ENCODE measurements at places on chromosomes 12 and 14.
A peak's percentile ranks its signal among the peaks of the same experiment; 100 is the strongest.

GRCh38 chr14:34331728-34332623 lies 130.1 kb downstream of the SPTSSA start:
- DNase-seq = peak; percentile 31

DNA sequence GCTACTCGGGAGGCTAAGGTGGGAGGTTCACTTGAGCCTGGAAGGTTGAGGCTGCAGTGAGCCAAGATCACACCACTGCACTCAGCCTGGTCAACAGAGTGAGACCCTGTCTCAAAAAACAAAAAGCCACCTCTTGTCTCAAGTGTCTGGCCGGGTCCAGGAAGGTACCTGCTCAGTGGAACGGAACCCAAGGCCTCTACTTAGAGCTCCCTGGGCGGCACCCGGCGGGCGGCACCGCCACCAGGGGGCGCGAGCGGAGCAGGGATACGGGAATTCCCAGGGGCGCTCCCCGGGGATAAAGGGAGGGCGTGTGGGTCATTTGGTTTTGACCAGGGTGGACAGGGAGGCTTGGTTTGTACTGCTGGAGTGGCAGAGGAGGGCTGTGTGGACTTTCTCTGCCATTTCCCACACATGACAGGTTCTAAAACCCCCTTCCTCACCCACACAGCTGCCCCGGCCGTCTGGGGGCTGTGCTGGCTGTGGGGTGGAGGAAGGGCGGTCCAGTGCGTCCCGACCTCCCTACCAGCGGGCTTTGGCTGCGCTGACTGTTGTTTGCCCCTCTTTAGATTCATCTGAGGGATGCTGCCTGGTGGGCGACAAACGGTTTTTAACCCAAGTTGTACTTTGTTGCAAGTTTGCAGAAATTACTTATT lies 91.4 kb downstream of the SETD3 start:
- DNase-seq = peak; percentile 39

DNA sequence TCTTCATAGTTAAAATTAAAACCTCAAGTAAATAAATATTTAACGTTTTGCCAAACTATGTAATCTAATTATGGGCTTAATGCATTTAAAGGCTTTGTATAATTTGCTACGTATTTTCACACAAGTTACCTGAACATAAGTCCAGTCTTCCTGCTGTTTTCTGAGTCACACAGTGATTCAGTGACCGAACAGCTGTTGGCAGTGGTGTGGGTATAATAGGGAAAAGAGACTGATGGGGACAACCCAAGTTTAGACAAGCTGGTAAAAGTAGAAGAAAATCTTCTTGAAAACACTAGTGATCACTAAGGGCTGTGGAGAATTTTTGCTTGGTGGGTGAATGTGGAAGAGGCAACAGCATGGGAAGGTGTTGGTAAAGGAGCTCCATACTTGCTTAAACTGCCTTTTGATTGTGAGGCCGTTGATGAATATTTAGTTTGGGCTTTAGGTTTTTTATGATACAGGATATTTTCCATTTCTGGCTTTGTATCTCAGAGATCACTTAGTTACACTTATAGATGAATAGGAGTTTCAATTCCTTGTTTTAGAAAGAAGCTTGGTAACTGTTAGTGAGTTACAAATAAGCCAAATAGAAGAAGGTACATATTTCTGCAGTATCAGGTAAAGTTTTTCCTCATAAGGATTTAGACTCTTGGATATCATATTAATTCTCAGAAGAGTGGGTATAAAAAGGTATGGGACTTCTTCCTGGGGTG lies 23.9 kb downstream of the LRRK2 start:
- no peak for DNase-seq

DNA sequence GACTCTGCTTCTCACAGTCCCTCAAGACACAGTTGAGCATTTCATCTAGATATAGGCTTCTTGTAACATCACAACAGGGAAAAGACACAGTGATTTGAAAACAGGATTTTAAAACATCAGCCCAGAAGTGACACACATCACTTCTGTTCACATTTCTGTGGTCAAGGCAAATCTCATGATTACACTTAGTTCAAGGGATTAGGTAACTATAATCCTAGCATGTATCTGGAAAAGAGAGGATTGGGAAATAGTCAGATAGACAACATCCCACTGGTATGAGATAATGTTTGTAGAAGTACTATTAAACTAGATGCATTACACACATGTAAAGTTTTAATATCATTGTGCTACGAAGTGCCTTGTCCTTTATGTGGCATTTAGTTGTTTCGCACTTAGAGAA lies 252.6 kb upstream of the PRKD1 start:
- DNase-seq = no peak

- DNase-seq = no peak
These were observed 79.9 kb downstream of the NINJ2 start for GRCh38 chr12:583251-583869.

DNA sequence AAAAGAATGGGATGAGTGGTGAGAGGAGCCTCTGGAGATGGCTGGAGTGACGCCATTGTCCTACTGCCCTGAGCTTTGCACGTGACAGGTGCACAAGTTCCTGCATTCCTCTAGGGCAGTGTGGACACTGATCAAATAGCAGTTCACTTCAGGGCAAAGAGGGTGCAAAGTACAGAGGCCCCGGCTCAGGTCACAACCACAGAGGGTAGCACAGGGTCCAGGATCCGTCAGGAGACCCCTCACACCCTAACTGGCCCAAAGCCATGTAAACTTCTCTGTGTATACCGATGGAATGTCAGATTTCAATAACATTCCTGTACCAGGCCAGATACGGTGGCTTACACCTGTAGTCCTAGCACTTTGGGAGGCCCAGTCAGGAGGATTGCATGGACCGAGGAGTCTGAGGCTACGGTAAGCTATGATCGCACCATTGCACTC lies 10.4 kb upstream of the FBLN5 start:
- DNase-seq = no peak

DNA sequence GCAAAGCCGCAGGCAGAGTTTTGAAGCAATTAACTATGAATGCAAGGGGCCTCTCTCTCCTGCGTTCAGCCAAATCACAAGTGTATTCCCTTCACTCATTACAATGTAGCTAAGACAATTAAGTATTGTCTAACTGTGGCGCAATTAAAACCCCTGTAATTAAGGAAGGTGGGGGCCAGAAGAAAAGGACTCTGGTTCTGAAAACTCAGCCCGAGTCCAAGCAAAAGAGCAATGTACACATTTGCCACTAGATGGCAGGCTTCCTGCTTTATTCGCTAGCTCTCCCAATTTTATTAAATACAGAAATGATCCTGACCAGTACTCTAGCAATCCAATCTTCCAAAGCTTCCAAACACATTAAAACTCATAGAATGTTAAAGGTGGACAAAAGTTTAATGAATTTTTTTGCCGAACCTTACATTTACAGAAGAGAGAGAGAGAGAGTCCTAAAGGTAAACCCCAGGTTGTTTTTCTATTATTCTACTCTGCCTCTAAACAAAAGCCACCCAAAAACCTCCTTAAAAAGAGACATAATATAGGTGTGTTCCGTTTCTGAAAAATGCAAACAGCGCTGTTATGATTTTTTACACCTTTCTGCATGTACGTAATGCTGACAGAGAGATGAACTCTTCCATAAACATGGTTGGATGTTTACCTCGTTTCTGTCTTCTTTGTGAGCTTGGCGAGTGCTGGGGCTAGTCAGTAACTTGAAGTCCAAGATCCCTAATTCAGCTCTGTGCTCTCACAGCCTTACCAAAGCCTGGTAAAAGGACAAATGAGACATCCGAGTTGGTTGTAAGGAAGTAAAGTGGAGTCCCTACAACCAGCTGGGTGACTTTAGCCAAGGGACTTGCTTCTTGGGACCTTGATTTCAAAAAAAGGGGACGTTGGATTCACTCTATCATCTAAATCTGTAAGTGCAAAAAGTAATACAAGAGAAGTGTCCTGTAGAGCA lies 50.9 kb upstream of the VASH1 start:
- DNase-seq = peak; percentile 50

GRCh38 chr14:103994535-103995184 lies 52.3 kb upstream of the RD3L start:
- no peak for DNase-seq

DNA sequence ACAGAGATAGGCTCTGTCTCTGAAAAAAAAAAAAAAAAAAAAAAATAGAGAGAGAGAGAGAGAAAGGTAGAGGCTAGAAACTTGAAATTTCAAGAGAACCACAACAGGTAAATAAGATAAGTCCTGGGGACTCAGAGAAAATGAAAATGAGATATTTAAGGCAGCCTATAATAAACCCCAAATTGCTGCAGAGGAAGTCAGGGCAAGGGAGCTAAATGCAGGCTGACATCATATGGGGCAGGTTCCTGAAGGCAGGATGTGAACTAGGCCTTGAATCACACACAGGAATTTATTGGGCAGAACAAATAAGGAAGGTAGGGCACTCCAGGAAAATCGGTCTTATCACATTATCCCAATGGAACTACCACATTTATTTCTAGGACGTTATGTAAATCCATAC lies 54.9 kb upstream of the NUDT4 start:
- DNase-seq = no peak

- no peak for DNase-seq
These were observed 34.2 kb downstream of the KCNA1 start for GRCh38 chr12:4943938-4944284.

- no peak for DNase-seq
These were observed 21.3 kb downstream of the PLEKHH1 start for GRCh38 chr14:67554341-67554740.

DNA sequence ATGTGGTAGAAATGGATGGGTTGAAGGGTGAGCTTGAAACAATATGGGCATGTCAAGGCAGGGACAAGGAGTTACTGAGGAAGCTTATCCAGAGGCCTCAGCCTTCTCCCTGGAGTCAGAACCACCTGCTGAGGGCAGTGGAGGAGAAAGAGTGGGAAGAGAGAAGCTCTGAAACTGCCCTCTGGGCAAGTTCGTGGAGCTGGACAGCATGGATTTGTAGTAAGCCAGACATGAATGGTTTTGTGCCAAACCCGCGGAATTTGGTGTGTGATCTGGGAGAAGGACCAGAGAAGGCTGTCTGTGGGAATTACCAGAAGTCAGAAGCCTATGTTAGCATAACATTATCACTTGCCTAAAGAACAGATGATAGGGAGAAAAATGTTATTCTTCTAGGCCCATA lies 164.8 kb downstream of the SLC41A2 start:
- DNase-seq = no peak

GRCh38 chr14:104908303-104908702 lies 16.4 kb upstream of the PLD4 start:
- no peak for DNase-seq

- no peak for DNase-seq
These were observed 180.3 kb downstream of the CALM1 start for GRCh38 chr14:90576981-90577660.

DNA sequence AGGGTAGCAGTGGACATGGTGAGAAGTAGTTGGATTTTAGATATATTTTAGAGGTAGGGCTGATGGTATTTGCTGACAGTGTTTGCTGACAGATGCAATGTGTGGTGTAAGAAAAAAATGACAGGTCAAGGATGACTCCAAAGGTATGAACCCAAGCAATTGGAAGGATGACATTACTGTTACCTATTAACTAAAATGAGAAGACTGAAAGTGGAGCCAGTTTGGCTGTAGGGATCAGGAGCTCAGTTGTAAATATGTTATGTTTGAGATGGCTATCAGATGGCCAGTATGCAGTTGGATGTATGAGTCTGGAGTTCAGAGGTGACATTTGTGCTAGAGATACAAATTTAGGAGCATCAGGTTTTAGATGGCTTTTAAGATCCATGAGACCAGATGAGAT lies 17.4 kb upstream of the SERPINA6 start:
- no peak for DNase-seq

GRCh38 chr14:39230416-39231035 lies 3.2 kb upstream of the MIA2 start:
- no peak for DNase-seq

- no peak for DNase-seq
These were observed 92.9 kb downstream of the TMEM30B start for GRCh38 chr14:61188196-61188595.

- no peak for DNase-seq
These were observed 2.1 kb upstream of the DNAJC22 start for GRCh38 chr12:49344486-49345050.

- DNase-seq = no peak
These were observed 100.3 kb downstream of the TMTC2 start for GRCh38 chr12:82787016-82787415.

DNA sequence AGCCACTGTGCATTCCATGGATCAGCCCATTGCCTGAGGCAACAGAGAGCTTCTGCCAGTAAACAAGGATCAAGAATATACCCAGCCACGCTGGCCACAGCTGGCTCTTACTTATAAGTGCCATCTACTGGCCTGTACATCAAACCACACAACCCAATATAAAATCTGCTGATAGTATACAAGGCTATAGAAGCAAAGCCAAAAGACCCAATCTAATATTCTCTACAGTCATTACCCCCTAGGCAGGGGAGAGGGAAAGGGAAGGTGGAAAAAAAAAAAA lies 4.4 kb upstream of the FAM186B start:
- DNase-seq = no peak

DNA sequence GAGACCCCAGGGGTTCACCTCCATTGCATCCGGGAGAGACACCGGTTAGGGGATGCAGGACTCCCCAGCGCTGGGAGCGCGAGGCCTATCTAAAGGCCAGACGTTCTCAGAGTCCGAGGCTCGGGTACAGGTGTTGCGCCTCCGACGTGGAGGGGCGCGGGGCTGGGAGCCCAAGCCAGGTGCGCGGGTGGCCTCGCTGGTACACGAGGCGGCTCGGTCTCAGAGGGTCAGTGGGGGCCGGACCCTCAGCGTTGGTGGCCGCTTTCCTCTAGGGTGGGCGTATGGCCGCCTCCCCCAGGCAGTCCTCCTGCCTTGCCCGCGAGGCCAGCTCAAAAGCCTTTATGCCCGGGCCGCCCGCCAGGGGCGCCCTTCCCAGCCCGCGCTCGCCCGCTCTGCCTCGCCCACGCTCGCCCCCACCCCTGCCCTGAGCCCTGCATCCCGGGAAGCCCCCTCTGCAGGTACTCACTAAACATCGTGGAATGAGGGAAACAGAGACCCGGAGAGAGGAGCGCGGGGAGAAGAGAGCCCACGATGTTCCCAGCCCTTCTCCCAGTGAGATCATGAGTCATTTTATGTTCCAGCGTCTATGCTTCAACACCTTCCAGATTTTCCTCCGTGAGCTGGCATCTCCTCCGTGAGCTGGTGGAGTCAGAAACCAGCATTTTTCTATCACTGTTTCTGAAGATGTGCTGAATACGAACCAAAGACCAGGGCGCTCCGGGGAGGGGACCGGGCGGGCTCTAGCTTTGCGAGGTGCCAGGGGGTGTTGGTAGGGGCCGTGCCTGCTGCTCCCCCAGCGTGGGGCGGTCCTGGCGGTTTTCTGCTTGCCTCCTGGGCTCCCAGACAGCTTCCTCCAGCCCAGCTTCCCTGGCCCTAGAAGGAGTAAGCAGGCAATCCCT lies 73.8 kb downstream of the DIO3 start:
- DNase-seq = no peak

GRCh38 chr12:132356691-132357622 lies 27.6 kb upstream of the GALNT9 start:
- DNase-seq = no peak

GRCh38 chr12:72547573-72547972 lies 275.4 kb downstream of the TRHDE start:
- DNase-seq = no peak

GRCh38 chr12:19261773-19262172 lies 132.2 kb downstream of the PLEKHA5 start:
- no peak for DNase-seq

Data from CD4-positive, alpha-beta T cell treated with Interferon alpha-2 for 1 hour (primary cell).